ENCODE measurements at places on chromosomes 1 and 21. TPM values are rescaled to one million over a fixed set of nuclear protein-coding genes. Genes with fewer than 3 reads are reported as not detected.
A peak's percentile ranks its signal among the peaks of the same experiment; 100 is the strongest.

Gene CD1E
- polyA plus RNA-seq: not detected

- no peak for DNase-seq
Observed at GRCh38 chr1:236568285-236568894, 35.9 kb downstream of the HEATR1 start.

Gene LDLRAD1
- polyA plus RNA-seq: not detected

GRCh38 chr1:156608981-156609380 lies 7.7 kb upstream of the GPATCH4 start:
- DNase-seq: no peak

GRCh38 chr21:43925609-43926008 lies 60.6 kb downstream of the AGPAT3 start:
- DNase-seq: no peak

- no peak for DNase-seq
Observed at GRCh38 chr1:66751160-66751559, 1.1 kb upstream of the DYNLT5 start.

Gene EXO1
- polyA plus RNA-seq: 4.3 TPM

Gene IFI6
- 26.8 TPM for polyA plus RNA-seq

- DNase-seq: no peak
Observed at GRCh38 chr1:231549733-231550447, 21.4 kb downstream of the TSNAX start.

DNA sequence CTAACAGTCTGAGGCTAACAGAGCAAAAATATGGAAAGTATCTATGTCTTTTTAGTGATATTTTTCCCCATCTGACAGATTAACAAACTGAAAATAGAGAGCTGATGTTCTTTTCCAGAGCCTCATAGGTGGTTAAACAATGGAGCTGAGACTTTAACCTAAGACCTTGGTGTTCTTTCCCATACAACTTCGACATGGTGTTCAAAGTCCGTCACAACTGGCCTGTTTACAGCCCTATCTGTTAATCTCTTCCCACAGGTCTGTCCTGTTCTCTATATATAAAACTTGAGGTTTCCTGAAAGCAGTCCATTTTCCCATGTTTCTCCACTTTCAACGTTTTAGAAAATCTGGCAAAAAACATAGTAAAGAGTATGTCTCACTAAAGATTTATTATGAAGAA lies 395.7 kb downstream of the BRINP2 start:
- DNase-seq: no peak

Gene GUCA2B
- not detected for polyA plus RNA-seq

DNA sequence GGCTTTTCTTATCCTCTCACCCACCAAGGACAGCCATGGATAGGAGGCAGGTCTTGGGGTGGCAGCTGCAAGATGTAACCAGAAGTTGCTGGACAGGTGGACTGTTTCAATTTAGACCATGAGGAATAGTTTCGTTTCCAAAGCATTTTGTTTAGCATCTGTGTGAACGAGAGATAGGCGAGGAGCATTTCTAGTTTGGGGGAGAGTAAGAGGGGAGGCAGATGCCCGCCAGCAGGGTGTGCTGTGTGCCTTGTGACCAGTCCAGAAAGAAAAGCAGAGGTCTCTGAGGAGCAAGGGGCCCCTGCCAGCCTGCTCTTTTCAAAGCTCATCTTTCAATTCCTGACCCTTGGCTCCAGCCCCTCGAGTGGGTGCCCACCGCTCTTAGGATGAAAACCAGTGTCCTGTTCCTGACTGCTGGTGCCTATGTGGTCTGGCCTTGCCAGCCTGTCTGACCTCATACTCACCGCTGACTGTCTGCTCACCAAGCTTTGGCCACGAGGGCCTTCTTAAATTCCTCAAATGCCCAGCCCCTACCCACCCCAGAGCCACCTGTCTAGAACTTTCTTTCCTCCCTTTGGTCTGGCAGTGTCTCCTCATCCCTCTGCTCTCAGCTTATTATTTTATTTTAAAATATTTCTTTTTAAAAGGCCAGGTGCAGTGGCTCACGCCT lies 8.5 kb downstream of the SERINC2 start:
- no peak for DNase-seq

Gene LRRC38
- polyA plus RNA-seq: not detected

GRCh38 chr21:45208627-45208951 lies 79.1 kb downstream of the POFUT2 start:
- no peak for DNase-seq

Gene FCRL4
- not detected for polyA plus RNA-seq

Gene LHX8
- not detected for polyA plus RNA-seq

DNA sequence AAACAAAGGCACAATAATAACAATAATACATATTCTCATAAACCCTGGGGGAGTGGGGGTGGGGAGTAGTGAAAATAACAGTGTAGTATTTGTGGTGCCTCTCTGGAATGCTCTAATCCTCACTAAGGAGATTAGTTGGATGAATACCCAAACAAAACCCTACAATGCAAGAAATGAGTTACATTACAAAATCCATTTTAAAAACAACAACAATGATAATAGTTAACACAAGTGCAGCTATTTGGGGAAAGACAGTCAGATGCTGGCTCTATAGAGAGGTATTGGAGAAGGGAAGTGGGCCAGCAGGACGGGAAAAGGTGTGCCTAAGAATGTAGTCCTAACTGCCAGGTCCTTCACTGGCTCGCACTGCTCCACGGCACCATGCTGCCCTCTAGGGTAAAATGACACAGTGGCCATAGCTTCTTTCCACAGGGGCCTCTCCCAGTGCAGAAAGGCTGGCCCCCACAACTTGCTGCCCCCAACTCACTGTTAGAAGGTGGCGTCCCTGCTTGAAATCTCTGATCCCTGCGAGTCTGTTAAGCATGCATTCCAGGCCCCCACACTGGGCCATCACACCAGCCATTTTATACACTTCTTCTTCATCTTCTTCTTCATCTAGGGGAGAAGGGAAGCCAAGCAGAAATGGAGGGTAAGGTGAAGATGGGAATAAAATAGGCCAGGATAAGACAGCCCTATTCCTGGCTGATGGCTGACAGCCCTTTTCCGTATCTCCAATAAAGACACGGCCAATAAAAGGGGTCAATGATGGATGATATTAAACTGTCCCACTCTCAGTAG lies 113.8 kb downstream of the UBR4 start:
- no peak for DNase-seq

DNA sequence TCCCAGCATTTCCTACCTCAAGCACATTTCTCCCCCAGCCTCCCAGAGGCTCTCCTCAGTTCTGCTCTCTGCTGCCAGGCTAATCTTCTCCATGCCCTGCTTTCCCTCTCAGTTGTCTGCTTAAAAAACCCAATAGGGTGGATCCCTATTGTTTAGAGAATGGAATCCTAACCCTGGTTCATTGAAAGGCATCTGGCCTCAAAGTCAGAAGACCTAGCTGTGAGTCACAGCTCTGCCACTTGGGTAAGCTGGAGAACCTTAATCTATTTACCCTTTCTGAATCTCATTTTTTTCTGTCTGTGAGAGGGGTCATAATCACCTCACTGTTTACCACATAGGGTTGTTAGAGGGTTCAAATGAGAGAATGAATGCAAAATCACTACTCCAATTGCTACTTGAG lies 12.5 kb upstream of the MYOC start:
- no peak for DNase-seq

DNA sequence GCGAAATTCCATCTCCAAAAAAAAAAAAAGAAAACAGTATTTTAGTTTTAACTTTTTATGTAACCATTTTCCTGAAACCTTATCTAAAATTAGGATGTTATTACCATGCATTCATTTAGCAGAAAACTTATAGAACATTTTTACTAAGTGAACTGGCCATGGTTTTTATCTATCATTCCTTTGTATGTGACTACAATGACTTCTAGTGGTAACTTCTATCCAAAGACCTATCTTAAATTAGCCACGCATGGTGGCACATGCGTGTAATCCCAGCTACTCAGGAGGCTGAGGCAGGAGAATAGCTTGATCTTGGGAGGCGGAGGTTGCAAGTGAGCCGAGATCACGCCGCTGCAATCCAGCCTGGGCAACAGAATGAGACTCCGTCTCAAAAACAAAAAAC lies 11.4 kb downstream of the GGPS1 start:
- DNase-seq: no peak

DNA sequence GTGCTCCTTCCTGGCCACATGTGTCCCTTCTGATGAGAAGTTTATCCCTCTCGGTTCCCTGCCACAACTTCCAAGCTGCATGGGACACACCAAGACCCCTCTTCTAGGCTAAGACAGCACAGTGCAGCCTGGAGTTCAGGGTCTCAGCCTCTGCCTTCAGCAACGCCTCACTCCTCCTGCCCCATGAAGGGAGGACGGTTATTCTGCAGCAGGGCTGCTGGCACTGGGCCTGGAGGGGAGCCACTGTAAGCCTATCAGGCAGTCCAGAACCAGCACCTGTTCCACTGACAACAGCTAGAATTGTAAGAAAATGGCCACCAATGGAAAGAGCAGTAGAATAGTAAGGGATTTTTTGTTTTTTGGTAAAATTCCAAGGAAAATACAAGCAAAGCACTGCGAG lies 72.3 kb downstream of the GALNT2 start:
- no peak for DNase-seq

DNA sequence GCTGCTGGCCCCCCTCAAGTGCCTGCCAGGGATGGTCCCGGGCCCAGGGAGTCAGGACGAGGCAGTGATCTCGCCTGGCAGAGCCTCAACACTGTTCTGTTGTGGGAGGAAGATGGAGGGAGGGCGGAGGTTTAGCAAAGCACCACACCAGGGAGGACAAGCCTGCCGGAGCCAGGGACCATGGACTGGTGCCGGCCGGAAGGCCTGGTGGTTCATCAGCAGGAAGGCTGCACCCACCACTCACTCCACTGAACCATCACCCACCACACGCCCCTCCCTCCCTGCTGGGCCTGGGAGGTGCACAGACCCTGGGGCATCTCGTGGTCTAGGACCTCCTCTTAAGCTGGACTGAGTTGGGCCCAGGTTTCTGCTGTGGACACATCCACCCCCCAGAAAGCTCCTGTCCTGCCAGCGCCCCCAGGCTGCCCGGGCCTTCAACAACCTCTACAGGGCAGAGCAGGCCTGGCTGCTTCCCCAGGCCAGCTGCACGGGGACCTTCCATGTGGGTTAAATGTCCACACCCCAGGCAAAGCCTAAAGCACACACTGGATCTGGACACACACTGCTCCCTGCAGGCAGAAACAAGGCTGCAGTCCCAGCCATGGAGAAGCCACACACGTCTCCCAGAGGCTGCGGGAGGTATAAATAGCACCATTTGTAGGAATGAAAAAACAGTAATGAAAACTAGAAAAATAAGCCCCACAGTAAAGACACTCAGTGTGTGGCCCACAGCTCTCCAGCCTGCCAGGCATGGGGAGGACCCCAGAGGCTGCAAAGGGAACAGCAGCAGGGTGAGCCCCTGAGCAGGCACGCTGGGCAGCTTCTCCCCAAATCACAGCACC lies 10.4 kb upstream of the TMEM240 start:
- DNase-seq: no peak

Gene TMIGD3
- polyA plus RNA-seq: 0.11 TPM

DNA sequence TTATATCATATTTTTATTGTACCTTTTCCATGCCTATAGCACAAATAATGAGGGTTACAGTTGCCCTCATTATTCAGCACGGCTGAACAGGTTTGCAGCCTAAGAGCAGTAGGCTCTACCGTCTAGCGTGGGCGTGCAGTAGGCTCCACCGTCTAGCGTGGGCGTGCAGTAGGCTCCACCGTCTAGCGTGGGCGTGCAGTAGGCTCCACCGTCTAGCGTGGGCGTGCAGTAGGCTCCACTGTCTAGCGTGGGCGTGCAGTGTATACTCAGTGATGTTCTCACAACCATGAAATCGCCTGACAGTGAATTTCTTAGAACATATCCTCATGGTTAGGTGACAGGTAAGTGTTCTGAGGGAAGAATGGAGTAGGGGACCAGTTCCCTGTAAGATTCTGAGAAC lies 84.9 kb downstream of the DYRK1A start:
- DNase-seq: no peak

- peak; percentile 18 for DNase-seq
Observed at GRCh38 chr1:6329851-6330250, 63.7 kb downstream of the ACOT7 start.

GRCh38 chr1:236067854-236068454 lies 3.1 kb upstream of the NID1 start:
- no peak for DNase-seq

DNA sequence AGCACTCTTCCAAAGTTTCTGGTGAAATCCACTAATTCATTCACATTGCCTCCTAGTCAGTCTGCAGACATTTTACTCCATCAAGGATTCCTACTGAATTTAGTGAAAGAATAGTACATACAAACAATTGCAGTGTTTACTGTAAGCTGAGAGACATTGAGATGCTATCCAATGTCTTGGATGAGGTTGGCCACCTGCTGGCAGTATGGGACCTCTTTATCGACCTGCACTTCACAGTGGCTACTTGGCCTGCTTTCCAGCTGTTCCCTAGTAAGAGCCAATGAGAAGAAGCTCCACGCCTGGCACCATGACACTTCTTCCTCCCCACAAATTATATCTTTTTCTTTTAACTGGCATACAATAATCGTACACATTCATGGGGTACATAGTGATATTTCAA lies 51.5 kb upstream of the LRIF1 start:
- DNase-seq: no peak

DNA sequence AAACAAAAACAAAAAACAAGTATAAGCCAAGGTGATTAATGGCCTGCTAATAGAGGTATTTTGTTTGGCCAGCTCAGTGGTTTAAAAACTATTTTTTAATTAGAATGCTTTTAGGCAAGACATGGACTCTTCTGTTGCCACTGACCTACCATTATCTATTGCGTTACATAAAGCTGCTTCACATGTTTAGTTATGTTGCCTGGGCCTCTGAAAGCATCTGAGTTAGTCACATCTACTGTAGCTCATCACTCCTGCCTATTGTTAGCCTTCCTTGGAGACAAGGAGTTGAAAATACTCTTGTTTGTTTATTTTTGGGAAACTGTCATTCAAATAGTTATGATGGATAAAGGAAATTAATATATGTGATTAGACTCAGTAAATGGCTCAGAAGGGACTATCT lies 14.3 kb downstream of the DNAJB4 start:
- no peak for DNase-seq

- DNase-seq: no peak
Observed at GRCh38 chr1:205150651-205151428, 29.1 kb upstream of the RBBP5 start.

Gene NGF
- polyA plus RNA-seq: 6.7 TPM

GRCh38 chr1:2603521-2604155 lies 17.1 kb downstream of the PRXL2B start:
- no peak for DNase-seq

- DNase-seq: no peak
Observed at GRCh38 chr1:67250051-67250653, 57.5 kb upstream of the IL12RB2 start.

GRCh38 chr1:156712626-156713025 lies 7.2 kb upstream of the CRABP2 start:
- no peak for DNase-seq

Gene FAM3B
- polyA plus RNA-seq: not detected

All from AG04450 (cell line).